ENCODE measurements at places on chromosomes 1 and 21. TPM values are rescaled to one million over a fixed set of nuclear protein-coding genes. Genes with fewer than 3 reads are reported as not detected.

DNA sequence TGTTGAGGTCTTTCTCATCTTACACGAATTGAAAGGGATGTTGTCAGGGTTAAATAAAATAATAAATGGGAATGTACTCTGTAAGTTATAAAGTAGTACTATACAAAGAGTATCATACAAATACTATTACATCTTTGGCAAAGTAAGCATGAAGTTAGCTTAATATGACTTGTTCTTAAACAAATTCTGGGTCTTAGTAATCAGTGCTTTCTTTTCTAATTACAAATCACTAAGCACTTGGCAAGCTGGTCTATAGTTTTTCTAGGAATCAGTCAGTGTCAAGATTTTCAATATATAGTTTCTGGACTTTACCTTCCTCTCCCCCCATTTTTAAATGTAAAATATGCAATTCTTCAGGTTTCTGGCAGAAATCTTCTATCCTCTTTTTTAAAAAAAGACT lies 6.9 kb downstream of the LYST start:
- no peak for DNase-seq

- DNase-seq = no peak
Measured at GRCh38 chr1:20093940-20094391, 24.0 kb downstream of the PLA2G5 start.

AIRE gene
- total RNA-seq = 0.32 TPM

ETV3L gene
- total RNA-seq = not detected

TSPAN2 gene
- total RNA-seq = 1.4 TPM

SPATA45 gene
- not detected for total RNA-seq

DNA sequence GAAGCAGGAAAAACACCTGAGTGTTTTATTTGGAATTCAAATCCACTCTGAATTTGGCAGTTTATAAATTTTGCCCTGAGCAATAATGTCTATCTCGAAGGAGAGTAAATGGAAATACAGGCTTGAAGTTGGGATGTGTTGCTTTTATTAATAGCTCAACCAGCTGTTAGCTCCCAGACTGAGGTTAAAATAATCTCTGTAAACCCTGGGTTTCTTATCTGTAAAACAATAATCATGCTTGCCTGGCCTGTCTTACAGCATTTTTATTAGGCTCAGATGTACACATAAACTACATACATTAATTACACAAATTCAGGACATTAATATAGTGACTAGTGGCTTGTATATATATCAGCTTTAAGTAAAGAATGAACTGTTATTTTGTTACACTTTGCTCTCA lies 148.5 kb downstream of the GALNT2 start:
- DNase-seq = no peak

DNA sequence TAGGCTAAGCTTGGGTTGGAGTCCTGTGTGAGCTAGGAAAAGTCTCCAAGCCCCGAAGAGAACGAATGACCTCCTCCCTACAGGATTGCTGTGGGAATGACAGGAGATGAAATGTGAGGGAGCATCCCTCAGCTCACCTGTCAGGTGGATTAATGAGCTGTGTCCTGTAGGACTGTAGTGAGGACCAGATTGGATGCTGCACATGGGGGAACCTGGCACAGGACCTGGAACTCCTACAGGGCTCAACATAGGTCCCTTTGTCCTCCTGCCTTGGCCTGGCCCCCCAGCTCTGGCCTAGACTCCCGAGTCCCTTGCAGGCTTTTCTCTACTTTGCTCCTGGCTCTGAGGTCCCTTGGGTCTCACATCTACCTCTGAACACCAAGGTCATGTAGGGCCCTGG lies 155.7 kb downstream of the PTPRU start:
- DNase-seq = no peak

TRPM2 gene
- total RNA-seq = 1.2 TPM

KCNJ9 gene
- not detected for total RNA-seq

DNA sequence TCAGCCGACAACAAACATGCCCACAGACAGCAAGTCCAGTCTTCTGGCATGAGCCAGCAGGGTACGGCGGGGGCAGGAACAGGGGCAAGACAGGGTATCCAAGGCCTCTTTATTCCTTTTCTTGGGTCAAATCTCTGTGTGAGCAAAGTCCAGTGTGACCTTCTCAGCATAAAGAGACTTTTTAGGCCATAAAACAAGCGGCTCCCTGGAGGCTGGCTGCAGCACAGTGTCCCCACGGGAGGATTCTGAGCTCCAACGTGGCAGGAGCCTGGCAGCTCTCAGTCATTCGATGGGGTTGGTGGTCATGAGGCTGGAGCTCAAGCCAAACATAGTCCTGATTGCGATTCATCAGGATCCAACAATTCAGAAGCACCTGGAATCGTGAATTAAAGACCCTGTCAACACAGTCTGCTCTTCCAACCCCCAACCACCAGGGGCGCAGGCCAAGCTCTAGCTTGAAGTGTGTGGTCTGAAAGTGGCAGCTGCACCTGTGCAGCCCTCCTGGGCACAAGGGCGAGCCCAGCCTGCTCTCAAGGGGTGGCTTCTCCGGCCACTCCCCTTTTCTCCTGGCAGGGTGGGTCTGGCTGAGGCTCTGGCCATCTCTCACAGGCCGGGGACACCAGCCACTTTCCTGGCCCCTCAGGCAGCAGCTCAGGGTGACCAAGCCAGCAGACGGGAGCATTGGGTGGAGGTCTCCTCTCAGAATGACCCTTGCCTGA lies 62.1 kb downstream of the SLC66A1 start:
- DNase-seq = no peak

RIPPLY3 gene
- total RNA-seq = not detected

SERPINC1 gene
- total RNA-seq = not detected

DNA sequence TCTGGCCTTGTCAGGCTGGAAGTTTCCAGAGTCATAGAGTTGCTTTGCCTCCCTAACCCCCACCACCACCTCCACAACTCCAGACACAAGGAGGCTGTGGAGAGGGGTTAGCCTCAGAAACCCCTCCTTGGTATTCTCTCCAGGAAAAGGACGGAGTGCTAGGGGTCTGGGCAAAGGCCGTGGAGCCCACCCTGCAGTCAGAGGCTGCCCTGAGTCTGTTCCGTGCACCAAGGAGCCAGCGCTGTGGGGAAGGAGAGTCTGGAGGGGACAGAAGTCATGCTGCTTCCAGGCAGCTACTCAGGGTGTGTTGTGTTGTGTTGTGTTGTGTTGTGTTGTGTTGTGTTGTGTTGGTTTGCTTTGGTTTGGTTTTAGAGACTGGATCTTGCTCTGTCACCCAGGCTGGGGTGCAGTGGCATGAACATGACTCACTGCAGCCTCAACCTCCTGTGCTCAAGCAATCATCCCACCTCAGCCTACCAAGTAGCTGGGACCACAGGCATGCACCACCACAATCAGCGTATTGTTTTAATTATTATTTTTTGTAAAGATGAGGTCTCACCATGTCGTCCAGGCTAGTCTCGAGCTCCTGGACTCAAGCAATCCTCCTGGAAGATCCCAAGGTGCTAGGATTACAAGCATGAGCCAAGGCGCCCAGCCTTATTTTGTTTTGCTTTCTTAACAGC lies 122.2 kb upstream of the TMEM51 start:
- DNase-seq = no peak

All from naive thymus-derived CD4-positive, alpha-beta T cell (primary cell).